Epithelial cell of alveolus of lung (primary cell): ENCODE measurements at places on chromosomes 3 and 15. TPM values are rescaled to one million over a fixed set of nuclear protein-coding genes. Genes with fewer than 3 reads are reported as not detected.

Gene ILDR1
- not detected in 2 replicates for total RNA-seq

Gene CHRNB4
- total RNA-seq, result not detected in 2 replicates

Gene GOLGA6L9
- total RNA-seq, result 0.52 and 15.3 TPM in 2 replicates

Gene MYRIP
- 0.24 TPM in 1 of 2 replicates, not detected in the other for total RNA-seq

Gene RLBP1
- not detected in 2 replicates for total RNA-seq

Gene COX5A
- total RNA-seq, result 135 and 146 TPM in 2 replicates

Gene SOX14
- total RNA-seq, result not detected in 2 replicates

Gene IGSF10
- total RNA-seq, result 1.6 and 3.7 TPM in 2 replicates

Gene EXD1
- not detected in 2 replicates for total RNA-seq

Gene LPP
- 56.4 and 71.5 TPM in 2 replicates for total RNA-seq

Gene CCR3
- total RNA-seq, result not detected in 2 replicates

Gene TRPM1
- not detected in 2 replicates for total RNA-seq

Gene TIGIT
- total RNA-seq, result not detected in 2 replicates

Gene MESP2
- total RNA-seq, result 1.0 and 2.0 TPM in 2 replicates

Gene CCDC39
- not detected in 2 replicates for total RNA-seq

Gene TP63
- total RNA-seq, result 0.16 and 0.91 TPM in 2 replicates

Gene IGF2BP2
- 50.7 and 61.2 TPM in 2 replicates for total RNA-seq

Gene ARGFX
- not detected in 2 replicates for total RNA-seq

Gene CD86
- not detected in 2 replicates for total RNA-seq

Gene SRGAP3
- total RNA-seq, result 2.2 and 2.5 TPM in 2 replicates

Gene ANKRD63
- total RNA-seq, result not detected in 2 replicates

Gene CISH
- total RNA-seq, result 2.7 and 3.3 TPM in 2 replicates

Gene PFN2
- total RNA-seq, result 95.3 and 128 TPM in 2 replicates

Gene HTR3E
- total RNA-seq, result not detected in 2 replicates

Gene C3orf49
- not detected in 2 replicates for total RNA-seq

Gene PP2D1
- not detected in 2 replicates for total RNA-seq

Gene WDR76
- 5.6 and 15.8 TPM in 2 replicates for total RNA-seq

Gene SLC2A2
- not detected in 2 replicates for total RNA-seq

Gene ZPLD1
- 0.26 TPM in 1 of 2 replicates, not detected in the other for total RNA-seq

Gene MAP1A
- total RNA-seq, result 26.2 and 29.1 TPM in 2 replicates

Gene SLC15A2
- total RNA-seq, result under 0.01 TPM in 1 of 2 replicates, not detected in the other

Gene ARPP21
- total RNA-seq, result 0.24 TPM in 1 of 2 replicates, not detected in the other

Gene PRTG
- total RNA-seq, result 1.6 and 4.7 TPM in 2 replicates

Gene SPTSSB
- total RNA-seq, result not detected in 2 replicates

Gene SCAMP5
- 1.4 and 5.0 TPM in 2 replicates for total RNA-seq

Gene PPM1L
- 2.2 and 3.4 TPM in 2 replicates for total RNA-seq

Gene WDR49
- total RNA-seq, result 0.13 and 0.48 TPM in 2 replicates

Gene KNG1
- not detected in 2 replicates for total RNA-seq
